ENCODE measurements at places on chromosomes 5 and 9.

DNA sequence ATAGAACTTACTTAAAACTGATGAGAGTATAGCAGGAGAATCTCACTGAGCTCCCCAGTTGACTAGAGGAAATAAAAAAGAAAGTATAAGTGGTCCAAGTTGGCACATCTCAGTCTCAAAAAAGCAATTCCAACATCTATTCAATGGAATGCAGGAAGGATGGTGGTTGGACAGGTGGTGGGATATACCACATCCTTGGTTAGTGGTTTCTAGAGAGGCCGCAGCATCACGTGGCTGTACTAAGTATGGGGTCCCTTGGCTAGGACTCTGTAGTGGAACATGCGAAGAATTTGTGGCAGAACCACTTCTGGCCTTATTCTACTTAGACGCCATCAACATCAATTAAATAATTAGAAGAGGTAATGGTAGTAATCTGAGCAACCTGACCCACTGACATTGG is 232.4 kb downstream of the SAXO1 start:
- no peak for DNase-seq

DNA sequence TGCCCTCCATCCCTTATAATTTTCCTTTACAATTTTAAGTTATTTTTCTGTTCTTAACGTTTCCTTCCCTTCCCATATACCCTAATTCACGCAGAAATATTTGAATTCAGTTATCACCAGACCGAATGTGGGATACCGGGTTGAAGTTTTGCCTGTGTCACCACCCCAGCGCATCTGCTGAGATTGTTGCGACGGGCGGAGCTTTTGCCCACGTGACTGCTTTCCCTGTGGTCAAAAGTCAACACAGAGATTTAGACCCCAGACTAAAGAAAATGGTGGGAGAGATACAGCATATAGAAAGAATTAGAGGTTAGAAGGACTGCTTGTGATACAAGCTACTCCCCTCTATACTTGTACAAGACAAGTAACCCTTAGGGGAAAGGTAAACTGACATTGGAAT is 326.4 kb upstream of the CTNND2 start:
- DNase-seq, result no peak

GRCh38 chr5:137954131-137954879 is 65.0 kb downstream of the PKD2L2 start:
- no peak for DNase-seq

- DNase-seq, result no peak
Observed at GRCh38 chr9:131179561-131180219, 54.3 kb downstream of the NUP214 start.

- no peak for DNase-seq
Observed at GRCh38 chr9:113583511-113584427, 120.2 kb downstream of the RGS3 start.

- no peak for DNase-seq
Observed at GRCh38 chr5:171862624-171863023, 77.0 kb downstream of the SMIM23 start.

GRCh38 chr9:109110329-109111021 is 9.3 kb downstream of the TMEM245 start:
- no peak for DNase-seq

DNA sequence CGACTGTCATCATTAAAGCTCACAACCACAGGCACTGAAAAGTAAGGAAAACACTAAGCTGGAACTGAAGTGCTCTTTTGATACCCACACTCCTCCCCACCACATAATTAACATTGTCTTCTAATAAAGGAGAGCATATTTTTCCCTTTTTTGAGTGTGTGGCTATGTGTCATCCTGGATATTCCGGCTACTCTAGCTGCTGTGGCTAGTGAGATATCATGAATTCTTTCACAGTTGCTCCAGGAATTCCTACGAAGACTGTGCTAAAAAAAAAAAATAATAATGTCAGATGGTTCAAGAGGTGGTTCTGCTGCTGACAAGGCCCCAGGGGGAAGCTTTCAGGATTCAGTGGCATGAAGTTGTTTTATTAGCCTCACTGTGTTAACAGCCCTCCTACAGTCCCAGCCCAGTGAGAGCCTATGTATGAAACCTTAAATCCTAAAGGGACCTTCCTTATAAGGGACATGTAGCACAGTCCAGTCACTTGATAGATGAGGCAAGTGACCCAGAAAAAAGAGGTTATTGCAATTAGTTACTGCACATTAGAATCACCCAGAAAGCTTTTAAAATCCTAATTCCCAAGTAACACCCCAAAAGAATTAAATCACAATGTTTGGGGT is 46.6 kb downstream of the TMEM252 start:
- DNase-seq, result no peak

DNA sequence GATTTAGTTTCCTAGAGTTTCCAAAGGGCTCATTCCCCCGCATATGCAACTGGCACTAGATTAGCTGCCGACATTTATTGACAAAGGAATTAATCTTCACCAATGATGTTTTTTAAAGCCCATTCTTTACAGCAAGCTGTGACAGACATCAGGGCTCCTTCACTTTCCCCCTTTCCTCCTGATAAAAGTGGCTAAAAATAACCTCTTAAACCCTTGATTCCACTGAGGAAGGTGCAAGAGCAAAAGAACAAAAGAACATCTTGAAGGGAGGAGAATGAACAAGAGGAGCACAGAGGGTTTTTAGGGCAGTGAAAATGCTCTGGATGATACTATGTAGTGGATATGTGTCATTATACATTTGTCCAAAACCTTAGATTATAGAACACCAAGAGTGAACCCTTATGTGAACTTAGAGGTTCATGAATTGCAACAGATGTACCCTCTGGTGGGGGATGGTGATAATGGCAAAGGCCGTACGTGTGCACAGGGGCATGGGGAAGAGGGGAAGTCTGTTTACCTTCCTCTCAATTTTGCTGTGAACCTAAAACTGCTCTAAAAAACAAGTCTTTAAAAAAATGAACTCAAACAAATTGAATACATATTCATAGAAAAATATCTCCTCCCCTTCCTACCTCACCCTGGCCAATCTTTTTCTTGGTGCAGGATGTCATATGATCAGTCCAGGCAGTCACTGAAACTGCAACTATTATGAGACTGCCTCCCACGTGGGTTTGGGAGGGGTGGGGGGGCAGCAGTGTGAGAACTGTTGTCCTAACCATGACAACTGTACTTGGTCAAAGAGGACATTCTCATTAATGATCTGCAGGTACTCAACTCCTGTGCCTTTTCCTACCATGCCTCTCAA is 83.0 kb downstream of the MARCHF3 start:
- no peak for DNase-seq

GRCh38 chr5:143311428-143311827 is 92.1 kb downstream of the NR3C1 start:
- no peak for DNase-seq

DNA sequence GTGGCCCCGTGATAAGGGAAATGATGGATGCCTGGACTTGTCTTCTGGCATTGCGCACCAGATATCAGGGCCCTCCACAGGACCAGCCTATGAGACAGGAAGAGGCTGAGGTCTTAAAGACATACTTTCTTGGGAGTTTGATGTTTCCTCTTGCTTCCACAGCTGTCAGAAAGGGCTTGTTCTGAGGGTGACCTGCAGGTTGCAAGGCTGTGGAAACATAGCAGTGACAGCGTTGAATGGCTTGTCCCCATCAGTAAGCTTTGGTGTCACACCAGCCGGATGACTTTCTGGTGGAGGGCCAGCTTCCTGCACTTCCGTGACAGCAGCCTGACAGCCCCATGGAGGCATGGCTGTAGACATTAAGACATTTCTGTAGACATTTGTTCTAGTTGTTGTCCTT is 143.2 kb downstream of the C9orf152 start:
- no peak for DNase-seq

- no peak for DNase-seq
Observed at GRCh38 chr9:22041775-22042174, 32.7 kb upstream of the CDKN2B start.

GRCh38 chr9:126361810-126362238 is 35.2 kb downstream of the MVB12B start:
- no peak for DNase-seq

DNA sequence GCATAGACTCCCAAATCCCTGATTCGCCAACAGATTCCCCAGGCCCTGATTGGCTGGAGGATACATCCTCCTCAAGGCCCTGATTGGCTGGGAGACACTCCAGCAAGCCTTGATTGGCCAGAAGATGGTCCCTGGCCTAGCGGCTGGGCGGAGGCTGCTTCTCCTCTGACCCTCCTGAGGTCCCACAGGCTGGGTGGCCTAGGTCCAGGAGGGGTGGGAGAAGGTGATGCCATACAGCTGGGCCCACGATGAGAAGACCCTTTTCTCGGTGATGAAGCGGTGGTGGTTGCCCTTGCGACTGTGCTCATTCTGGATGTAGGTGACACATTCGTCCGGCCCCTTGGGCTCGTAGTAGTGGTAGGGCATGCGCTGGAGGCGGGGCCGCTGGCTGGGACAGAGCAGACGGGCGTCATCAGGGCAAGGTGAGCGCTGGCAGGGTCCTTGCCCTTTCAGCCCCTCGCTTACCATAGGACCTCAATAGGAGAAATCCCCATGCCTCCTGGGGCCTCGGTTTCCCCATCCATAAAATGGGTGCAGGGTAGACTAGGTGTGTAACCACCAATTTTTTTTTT is 9.0 kb upstream of the AK1 start:
- no peak for DNase-seq

DNA sequence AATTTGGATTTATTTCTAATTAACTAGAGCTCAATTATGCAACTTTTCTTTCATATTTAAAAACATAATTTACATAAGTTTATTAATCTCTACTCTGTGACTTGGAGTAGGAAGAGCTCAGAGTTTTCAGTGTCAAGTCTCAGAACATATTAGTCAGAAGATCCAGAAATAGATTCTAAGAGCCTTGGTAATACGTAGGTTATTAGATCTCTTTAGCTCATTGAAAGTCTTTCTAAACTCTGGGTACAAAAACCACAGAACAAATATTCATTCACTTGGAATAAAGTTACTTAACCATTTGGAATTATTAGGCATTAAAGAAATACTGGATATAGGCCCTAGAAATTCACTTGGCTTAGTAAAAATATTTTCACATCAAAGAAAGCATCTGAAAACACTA is 26.3 kb upstream of the ISCA1 start:
- DNase-seq, result no peak

DNA sequence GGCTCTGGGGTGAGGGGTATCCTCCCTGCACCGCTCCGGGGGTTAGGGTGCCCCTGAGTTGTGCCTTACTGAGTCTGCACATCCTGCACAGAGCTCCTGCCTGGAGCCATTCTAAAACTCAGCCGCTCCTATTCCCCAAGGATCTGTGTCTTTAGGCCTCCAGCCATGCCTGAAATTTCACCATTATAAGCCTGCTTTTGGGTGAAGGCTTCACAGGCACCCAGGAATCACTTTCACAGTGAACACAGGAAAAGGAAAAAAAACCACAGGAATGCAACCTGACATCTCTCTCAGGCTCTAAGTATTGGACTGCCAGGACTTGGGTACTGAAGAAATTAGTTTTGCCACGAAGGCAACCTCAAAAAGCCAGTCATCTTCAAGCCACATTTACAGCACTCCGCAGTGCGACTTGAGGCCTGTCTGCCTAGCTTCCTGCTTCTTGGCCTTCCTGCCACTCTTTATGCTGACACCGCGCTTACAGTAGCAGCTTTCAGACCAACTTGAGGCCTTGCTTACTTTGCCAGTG is 30.9 kb downstream of the GALNT10 start:
- no peak for DNase-seq

- DNase-seq, result no peak
Observed at GRCh38 chr9:127277770-127278169, 13.2 kb downstream of the GARNL3 start.

- DNase-seq, result no peak
Observed at GRCh38 chr9:89993678-89994630, 389.1 kb downstream of the GADD45G start.

DNA sequence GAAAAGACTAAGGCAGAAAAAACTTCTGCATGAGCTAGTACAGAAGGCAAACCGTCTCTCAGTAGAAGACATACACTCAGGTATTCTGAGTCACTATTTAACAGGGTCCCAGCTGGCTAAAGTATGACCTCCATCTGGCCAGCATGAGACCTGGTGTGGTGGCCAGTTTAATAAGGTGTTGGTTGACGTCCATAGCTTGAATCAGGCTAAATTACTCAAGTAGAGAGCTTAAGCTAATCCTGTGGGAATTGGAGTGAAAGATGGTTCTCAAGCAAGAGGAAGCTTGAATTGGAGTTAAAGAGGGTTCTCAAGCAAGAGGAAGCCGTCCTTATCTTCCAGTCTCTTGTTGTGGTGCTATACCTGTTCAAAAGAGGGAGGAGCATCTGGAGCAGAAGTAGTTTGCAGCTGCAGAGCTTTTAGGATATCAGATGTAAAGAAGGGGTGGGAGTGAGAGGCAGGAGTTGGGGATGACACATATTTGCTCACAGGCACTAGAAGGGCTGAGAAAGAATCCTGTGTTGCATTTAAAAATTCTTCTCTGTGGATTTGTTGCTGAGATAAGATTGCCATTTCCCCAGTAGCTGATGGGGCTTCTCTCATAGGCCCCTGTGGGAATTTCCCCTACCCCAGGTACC is 136.1 kb upstream of the RUSC2 start:
- no peak for DNase-seq

DNA sequence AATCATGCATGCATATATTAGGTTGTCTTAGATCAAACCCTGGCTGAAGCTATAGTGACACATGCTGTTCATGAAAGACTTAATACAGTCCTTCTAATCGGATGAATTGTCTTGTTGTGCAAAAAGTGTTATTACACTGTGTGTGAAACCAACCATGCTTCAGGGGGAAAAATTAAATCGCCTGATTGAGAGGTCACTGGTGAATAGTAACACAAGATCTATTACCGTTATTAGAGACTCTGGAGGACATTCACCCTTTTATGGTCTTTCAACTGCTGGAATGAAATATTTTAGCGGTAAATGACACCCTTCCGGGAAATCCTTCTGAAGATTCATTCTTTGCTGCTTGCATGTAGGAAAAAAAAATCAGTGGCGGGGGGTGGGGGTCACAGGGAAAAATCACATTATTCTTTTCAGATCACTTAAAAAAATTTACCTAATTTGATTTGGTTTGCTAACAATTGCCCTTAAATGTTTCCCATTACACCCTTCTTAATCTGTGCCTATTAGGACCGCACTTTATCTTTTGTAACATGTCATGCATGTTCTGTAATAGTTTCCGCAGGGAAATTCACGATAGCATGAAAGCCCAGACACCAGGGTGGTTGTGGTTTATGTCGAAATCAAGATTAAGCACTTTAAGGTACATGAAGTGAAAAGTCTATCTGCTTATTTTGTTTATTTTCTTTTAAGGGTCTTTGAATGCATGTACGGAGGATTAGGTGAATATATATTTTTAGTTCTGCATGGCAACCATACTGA is 120.6 kb downstream of the FOCAD start:
- DNase-seq, result no peak

DNA sequence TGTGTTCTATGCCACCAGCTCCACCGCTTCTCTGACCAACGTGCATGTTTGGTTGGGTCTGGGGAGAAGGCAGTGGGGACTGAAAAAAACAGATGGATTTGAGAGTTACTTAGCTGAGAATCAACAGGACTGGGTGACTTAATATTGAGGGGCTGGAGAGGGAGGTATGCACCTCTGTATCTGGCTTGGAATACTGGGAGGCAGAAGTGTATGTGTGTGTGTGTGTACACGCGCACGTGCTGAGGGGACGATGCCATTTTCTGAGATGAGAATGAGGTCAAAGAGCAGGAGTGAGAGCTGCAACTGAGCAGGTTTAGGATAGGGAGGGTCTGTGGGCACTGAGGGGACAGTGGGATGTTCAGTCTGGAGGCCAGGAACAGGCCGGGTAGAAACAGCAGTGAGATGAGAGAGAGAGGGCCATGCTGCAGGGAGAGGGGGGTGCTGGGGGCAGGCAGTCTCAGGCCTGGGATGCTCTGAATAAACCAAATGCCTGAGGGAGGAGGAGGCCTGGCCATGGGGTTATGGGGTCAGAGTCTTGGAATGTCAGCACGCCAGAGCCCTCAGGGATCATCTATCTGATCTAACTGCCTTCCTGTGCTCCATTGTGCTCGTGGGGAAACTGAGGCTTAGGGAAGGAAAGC is 14.0 kb downstream of the PDGFRB start:
- no peak for DNase-seq

All from NCI-H1105 treated with DMSO at 0.1 percent for 48 hours (cell line).